ENCODE measurements at places on chromosomes 4 and X.
A peak's percentile ranks its signal among the peaks of the same experiment; 100 is the strongest.

GRCh38 chr4:90187148-90187884 is 60.1 kb downstream of the CCSER1 start:
- DNase-seq: no peak

GRCh38 chr4:93414041-93414550 is 414.5 kb upstream of the ATOH1 start:
- no peak for DNase-seq

- no peak for DNase-seq
Measured at GRCh38 chrX:139559383-139560042, 29.0 kb downstream of the F9 start.

GRCh38 chr4:40309250-40309774 is 25.8 kb upstream of the CHRNA9 start:
- no peak for DNase-seq

- peak; percentile 6 for DNase-seq
Measured at GRCh38 chr4:24965627-24966026, 52.8 kb upstream of the CCDC149 start.

GRCh38 chr4:16738558-16738957 is 159.9 kb downstream of the LDB2 start:
- DNase-seq: no peak

GRCh38 chrX:29545878-29546277 is 669.5 kb upstream of the MAGEB2 start:
- no peak for DNase-seq

DNA sequence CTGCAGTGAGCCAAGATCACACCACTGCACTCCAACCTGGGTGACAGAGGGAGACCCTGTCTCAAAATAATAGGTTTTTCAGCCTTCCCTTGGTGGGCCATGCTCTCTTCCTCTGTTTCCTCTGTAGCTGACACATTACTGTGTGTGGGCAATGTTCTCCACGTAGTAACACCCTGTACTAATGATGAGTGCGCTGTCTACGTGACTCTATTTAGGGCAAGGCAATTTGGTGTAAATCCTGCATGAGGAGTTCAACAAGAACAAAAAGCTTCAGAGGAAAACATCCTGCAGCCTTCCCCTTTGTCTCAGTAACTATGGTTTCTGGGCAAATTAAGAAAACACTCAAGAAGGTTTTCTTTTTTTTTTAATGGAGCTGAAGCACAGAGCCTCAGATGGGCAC is 24.4 kb upstream of the JAKMIP1 start:
- DNase-seq: no peak

- DNase-seq: no peak
Measured at GRCh38 chrX:132404266-132404665, 84.6 kb downstream of the MBNL3 start.

- no peak for DNase-seq
Measured at GRCh38 chrX:77731821-77732419, 54.1 kb downstream of the ATRX start.

GRCh38 chrX:110384490-110384889 is 25.8 kb downstream of the RTL9 start:
- no peak for DNase-seq

DNA sequence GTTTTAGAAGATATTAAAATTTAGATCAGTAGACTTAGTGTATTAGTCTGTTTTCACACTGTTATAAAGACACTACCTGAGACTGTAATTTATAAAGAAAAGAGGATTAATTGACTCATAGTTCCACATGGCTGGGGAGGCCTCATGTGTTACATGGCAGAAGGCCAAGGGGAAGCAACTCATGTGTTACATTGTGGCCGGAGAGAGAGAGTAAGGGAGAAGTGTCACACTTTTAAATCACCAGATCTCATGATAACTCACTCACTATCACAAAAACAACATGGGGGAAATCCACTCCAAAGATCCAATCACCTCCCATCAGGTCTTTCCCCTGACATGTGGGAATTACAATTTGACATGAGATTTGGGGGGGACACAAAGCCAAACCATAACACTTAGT is 1159.7 kb upstream of the PCDH7 start:
- DNase-seq: no peak

GRCh38 chr4:173883821-173884220 is 353.8 kb upstream of the HAND2 start:
- no peak for DNase-seq

GRCh38 chr4:10023806-10024205 is 2.5 kb upstream of the SLC2A9 start:
- no peak for DNase-seq

DNA sequence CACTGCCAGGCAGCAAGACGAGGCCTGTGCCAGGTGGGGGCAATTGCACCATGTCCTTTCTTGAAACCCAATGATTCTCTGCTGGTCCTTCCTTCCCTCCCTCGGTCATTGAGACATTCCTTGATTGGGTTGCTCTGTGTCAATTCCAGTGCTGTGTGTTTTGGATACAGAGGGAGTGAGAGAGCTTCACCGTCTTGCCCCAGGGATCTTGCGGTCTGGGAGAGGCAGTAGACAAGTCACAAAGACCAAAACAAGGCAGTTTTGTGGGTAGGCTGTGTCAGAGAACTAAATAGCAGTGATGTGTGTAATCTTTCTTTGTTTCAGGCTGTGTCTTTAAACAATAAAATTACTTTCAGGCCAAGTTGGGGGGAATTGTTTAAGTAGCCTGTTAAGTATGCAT is 38.8 kb upstream of the TADA2B start:
- DNase-seq: no peak

DNA sequence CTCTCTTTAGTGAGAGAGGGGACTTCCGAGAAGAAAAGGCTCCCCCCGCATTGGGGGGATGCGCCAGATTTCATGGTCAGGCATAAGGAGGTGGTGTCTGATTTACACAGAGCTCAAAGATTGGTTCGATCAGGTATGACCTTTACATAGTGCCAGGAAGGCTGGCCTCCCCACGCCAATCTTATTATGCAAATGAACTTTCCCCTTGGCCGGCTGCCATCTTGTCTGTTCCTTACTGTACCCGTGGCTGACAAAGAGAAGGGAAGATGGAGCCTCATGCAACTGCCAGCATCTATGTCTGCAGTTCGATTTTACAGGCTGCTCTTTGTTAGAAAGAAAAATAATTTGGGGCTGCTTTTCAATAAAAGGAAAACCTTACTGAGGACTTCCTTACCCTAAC is 197.2 kb downstream of the GPM6A start:
- no peak for DNase-seq

- no peak for DNase-seq
Measured at GRCh38 chr4:15653864-15654592, 1.1 kb downstream of the FBXL5 start.

DNA sequence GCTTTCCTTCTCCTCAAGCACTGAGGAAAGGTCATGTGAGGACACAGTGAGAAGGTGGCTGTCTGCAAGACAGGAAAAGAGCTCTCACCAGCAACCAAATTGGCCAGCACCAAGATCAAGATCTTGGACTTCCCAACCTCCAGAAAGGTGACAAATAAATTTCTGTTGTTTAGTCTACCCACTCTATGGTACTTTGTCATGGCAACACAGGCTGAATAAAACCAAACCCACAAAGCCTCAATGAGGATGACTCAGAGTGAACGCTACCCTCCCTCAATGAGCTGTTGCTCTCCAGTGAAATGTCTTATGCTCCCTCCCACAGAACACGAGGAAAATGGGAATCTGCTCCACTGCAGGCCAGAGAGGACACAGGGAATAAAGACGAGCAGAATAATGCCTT is 244.1 kb downstream of the RAB28 start:
- no peak for DNase-seq

DNA sequence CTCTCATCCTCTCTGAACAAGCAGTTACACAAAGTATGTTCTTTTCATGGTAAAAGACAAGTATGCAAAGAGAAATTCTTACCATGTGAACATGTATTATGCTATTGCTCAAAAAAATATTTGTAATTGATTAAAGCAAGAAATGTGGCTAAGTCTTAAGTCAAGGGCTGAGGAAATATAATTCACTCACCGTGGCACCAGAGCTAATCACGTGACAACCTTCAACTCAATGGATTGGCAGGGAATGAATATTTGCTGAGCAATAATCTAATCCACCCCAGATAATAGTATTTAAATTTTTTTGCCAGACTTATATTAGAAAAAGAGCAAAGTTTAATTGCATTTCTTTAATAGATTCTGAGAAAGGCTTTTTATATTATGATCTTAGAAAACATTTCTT is 310.2 kb downstream of the HS3ST1 start:
- no peak for DNase-seq

- no peak for DNase-seq
Measured at GRCh38 chrX:39957816-39958566, 139.8 kb downstream of the BCOR start.

GRCh38 chrX:56751071-56751470 is 22.0 kb downstream of the NBDY start:
- DNase-seq: no peak

- DNase-seq: no peak
Measured at GRCh38 chrX:136867518-136867917, 13.0 kb downstream of the RBMX start.

DNA sequence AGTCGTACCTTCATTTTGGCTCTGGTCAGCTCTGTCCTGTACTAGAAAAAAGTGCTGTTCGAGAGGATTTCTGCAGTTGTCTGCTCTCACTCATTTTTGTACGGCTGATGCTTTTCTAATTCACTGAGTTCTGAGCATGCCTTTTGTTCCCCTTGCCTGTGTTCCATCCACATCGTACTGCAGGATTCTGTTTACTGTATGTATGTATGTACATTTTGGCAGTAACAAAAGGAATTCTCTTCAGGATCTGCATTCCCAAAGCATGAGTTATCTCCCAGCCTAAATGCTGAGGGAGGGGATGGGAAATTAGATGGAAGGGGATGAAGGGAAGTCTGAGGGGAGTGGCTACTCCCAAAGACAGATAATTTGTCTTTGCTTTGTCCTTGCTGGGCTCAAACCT is 87.6 kb downstream of the GBA3 start:
- DNase-seq: no peak

GRCh38 chrX:16957751-16958150 is 11.3 kb downstream of the REPS2 start:
- DNase-seq: no peak

GRCh38 chrX:68897118-68897945 is 68.5 kb downstream of the EFNB1 start:
- no peak for DNase-seq

GRCh38 chr4:3484057-3484973 is 21.2 kb downstream of the DOK7 start:
- DNase-seq: no peak

GRCh38 chr4:154015578-154015977 is 226.7 kb upstream of the SFRP2 start:
- DNase-seq: no peak

DNA sequence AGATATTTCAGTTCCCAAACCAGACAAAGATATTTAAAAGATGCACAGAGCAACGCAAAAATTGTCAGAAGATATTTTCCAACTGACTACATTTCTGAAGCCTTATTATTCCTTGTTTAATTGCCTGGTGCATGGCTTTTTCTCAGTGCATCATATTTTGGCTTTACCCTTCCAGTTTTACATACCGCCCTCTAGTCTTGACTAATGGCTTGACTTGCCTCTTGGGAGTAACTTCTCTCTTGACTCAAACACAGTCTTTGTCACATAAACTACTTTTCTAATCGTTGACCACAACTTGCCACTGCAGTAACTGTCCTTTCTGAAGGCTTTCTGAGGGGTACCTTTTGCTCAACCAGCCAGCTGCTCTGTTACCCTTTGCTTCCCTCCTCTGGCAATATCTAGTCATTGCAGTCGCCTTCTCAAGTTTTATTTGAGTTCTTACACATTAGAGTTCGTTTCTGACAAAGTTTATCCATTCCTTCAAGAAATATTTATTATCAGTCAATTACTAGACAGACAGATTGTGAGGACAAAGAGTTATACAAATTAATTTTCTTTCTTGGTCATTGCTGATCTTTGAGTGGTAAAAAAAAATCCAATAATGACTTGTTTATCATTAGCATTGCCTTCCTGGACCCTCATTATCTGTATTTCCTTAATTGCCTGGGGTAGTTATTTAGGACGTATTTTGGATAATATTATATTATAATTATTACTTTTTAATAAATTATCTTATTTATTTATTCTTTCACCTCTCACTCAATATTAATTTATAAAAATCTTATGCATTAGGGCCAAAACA is 506.9 kb upstream of the PCDH10 start:
- DNase-seq: no peak
